PC-3 (cell line): ENCODE measurements at places on chromosomes 3 and 15.

DNA sequence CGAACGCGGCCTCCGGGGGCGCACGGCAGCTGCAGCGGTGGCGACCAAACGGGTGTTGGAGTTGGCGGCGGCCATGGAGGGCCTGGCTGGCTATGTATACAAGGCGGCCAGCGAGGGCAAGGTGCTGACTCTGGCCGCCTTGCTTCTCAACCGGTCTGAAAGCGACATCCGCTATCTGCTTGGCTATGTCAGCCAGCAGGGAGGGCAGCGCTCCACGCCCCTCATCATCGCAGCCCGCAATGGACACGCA is 725 bp downstream of the FEM1B start:
- DNase-seq = peak; percentile 42

DNA sequence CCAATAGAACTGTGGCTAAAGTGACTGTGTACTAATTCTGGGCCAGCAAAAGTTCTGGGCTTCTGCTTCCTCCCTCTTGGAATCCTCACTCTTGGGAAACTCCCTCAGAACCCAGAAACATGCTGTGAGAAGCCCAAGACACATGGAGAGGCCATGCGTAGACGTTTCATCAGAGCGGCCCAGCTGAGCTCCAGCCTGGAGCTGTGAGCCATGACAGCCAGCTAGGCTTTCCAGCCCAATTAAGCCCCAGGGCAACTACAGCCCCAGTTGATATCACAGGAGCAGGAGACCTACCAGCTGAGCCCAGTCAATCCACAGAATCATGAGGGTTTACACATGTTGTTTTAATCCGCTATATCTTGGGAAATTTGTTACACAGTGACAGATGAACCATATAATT is 43.6 kb upstream of the CNOT10 start:
- no peak for DNase-seq

DNA sequence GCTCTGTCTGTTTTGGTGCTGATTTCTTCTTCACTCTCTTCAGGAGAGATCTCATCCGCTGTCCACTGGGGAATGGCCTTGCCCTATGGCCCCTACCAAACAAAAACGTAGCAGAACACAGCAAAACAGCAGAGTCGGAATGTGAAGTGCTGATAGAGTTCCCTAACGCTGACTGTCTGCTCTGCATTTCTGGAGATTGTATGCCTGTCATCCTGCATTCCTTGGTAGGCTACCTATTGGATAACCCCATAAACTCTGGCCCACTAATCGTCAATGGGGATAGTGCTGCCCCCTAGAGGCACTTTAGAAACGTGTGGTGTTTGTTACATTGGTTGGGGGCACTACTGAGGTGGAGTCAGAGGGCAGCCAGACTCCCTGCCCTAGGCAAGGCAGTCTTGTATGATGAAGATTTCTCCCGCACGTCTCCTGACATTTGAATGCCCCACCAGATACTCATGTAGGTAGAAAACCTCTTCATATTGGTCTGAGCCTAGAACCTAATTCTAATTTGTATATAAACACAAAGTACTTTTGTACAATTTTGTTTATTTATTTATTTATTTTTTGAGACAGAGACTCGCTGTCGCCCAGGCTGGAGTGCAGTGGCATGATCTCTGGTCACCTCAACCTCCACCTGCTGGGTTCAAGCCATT is 15.6 kb upstream of the MAGEF1 start:
- peak; percentile 78 for DNase-seq

DNA sequence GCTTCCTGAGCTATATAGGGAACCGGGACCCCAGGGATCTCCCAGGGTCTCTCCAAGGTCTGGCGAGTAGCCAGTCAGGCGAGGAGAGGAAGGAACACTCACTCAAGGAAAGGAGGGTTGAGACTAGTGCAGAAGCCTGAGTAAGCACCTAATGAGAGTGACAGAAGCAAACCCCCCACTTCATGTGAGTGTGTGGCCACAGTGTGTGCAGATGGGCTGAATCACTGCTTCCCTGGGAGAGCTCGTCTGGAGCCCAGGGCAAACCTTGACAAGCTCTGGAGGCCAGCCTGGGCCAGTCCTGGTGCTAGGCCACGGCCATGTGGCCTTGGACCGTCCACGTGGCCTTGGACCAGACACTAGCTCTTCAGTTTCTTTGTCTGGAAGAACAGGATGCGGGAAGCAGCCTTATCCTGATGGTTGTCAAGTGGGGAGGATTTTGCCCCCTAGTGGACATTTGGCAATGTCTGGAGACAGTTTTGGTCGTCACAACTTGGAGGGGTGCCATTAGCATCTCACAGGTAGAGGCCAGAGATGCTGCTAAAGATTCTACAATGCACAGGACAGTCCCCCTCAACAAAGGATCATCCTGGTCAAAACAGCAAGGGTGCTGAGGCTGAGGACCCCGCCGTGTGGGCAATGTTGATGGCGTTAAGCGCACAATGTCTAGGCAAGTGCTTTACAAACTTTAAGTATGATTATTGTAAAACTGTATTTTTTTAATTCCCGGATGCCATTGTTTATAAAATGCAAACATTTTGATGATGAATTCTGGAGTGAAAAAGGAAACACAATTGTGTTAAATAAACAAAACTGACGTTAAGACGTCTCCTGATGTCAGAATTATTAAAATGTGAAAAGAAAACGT is 34.8 kb upstream of the CTSH start:
- peak; percentile 92 for DNase-seq

DNA sequence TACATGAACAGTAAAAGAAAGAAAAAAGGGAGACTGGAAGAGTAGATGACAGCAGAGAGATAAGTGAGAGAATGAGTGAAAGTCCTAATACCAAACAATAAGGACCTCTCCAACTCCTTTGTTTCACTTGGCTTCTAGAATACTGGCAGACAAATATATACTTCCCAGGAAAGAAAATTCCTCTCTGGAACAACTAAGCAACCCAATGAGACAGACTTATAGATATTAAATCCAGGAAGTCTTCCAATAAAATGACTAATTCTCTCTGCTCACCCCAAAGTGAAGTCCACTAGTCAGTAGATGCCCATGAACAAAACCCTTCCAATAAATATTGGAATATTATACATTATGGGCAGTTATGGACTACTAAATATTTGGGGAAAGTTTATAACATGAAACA is 114.2 kb downstream of the NEDD4 start:
- no peak for DNase-seq

DNA sequence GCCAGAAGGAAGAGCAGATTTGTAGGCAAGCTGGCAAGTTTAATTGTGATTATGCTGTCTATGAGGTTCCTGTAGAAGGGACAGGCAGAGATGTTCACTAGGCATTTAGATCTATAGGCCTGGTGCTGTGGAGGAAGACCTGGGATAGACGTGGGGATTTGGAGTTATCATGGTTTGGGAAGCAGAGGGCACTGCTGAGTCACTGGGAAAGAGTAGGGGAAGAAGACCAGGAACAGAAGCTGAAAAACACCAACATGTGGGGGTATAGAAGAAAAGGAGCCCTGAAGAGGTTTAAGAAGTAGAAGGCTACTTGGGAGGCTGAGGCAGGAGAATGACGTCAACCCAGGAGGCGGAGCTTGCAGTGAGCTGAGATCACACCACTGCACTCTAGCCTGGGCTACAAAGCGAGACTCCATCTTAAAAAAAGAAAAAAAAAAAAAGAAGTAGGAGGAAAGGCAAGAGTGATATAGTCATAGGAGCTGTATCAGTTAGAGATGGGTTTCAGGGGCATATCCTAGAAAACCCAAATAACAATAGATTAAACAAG is 19.3 kb downstream of the GRK7 start:
- DNase-seq = peak; percentile 34

- DNase-seq = no peak
These were observed 14.3 kb upstream of the HPS3 start for GRCh38 chr3:149115114-149115513.

DNA sequence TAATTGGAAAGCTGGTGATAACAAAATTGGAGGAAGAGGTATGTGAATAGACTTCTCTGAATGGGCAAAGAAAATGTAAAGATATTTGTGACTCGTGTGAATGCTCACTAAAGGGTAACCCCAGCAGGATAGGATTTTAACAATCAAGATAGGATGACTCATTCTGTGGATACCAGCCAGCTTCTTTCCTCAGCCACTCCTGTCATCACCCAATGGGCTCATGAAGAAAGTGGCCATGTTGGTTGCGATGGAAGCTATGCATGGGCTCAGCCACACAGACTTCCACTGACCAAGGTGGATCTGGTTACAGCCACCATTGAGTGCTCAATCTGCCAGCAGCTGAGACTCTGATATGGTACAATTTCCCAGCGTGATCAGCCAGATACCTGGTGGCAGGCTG is 40.9 kb downstream of the STRIT1 start:
- peak; percentile 77 for DNase-seq

- no peak for DNase-seq
These were observed 53.1 kb upstream of the GALNT15 start for GRCh38 chr3:16121391-16121790.
